ENCODE measurements at places on chromosomes 5 and 9. TPM values are rescaled to one million over a fixed set of nuclear protein-coding genes. Genes with fewer than 3 reads are reported as not detected.

DNA sequence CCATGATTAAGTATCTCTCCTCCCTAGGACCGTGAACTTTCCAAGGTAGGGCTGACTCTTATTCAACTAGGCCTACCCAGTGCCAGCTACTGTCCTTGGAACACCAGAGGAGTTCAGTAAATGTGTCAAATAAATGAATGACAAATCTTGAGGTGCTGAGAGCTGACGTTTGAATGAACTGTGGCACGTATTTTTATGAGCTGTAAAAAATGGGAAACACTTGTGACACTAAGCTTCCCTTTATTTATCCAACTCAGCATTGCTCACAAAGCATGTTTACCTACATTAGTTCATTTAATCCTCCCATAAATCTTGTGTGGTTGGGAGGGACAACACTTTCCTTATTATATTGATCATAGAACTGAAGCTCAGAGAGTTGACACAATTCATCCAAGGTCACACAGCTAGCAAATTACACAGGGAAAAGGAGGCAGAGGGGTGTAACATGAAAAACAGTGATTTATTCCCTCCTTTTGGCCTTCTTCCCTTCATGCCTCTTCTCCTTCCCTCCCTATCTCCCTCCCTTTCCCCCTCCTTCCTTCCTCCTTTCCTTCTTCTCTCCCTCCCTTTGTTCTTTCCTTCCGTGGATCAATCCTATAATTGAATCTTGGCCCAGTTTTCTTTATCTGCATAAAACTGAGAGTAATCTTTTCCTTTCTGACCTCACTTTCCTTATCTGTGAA lies 412.6 kb downstream of the DMRT2 start:
- no peak for DNase-seq

Gene NOXA1
- 1.3 TPM for polyA plus RNA-seq

Gene INSYN2B
- not detected for polyA plus RNA-seq

Gene SUSD3
- polyA plus RNA-seq, result 103 TPM

All from CD8-positive, alpha-beta memory T cell (primary cell).